Endodermal cell (in vitro differentiated cells): ENCODE measurements at places on chromosomes 16 and 17. TPM values are rescaled to one million over a fixed set of nuclear protein-coding genes. Genes with fewer than 3 reads are reported as not detected.

The BHLHA9 gene
- total RNA-seq: not detected in 3 replicates

The NPIPA2 gene
- total RNA-seq: 11.0 and 11.9 TPM in 2 replicates

DNA sequence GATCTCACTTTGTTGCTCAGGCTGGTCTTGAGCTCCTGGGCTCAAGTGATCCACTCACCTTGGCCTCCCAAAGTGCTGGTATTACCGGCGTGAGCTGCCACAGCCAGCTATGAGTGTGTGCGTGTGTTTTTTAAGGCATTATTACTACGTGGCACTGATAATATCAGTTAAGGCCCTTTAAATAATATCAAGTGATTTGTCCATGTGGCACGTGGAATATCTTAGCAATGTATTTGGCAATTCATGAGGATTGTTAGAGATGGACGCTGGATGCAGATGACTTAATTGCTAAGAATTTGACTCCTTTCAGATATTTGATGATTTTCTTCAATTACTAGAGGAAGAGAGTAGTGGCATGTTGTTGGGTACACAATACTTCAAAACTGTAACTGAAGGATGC lies 25.5 kb upstream of the PMP22 start:
- no peak overlapping the region for H3K4me3 ChIP-seq
- no peak for DNase-seq
- no peaks in the 10 kb centered on the region for H3K27me3 ChIP-seq
- H3K27ac ChIP-seq: no peak overlapping the region
- H3K4me1 ChIP-seq: no peaks in the 10 kb centered on the region
- no peaks in the 10 kb centered on the region for H3K36me3 ChIP-seq

DNA sequence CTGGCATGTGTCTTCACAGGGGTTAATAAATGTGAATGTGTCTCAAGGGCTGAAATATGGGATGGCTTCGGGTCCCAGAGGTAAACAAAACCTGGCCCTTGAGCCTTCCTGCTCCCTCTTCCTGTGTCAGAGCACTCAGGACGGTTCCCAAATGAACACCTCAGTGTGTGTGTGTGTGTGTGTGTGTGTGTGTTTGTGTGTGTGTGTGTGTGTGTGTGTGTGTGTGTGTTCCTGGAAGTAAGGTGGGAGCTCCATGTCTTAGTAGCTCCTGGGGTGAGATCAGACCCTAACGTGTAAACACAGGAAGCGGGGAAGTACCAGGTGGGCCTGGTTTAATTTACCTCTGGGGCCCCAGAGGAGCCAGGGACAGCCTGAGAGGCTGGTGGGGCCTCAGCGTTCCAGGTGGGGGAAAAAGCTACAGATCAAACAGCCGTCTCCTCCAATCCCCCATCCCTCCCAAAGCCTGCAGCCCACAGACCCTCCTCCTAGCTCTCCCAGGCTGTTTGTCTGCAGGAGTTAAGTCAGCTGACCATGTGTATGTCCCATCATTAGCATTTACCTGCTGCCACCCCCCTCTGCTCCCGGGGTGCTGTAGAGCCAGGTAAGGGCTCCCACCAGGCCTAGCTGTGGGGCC lies 6.1 kb downstream of the KIF19 start:
- no peak overlapping the region for H3K27ac ChIP-seq
- peaks cover 15% of the 10 kb centered on the region for H3K4me1 ChIP-seq
- H3K36me3 ChIP-seq: no peaks in the 10 kb centered on the region
- H3K27me3 ChIP-seq: peaks cover 2% of the 10 kb centered on the region
- no peak overlapping the region for H3K4me3 ChIP-seq
- DNase-seq: no peak

DNA sequence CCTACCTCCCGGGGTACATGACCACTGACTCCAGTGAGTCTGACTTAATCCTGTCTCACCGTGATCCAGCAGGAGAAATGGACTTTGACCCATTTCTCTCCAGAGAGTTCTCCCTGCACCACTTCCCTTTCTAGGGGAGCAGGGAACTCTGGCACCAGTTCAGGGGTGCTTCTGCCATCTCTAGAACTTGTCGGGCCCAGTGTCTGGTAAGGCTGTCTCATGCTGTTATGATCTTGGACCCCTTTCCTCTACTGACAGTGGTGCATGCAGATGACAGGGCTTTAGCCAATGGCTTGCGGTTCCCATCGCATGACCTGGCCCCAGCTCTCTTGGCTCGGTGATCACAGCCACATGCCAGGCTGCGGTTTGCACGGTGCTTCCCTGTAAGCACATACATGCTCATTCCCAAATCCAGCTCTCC lies 62.0 kb downstream of the SLC39A11 start:
- peaks cover 11% of the 10 kb centered on the region for H3K4me1 ChIP-seq
- H3K4me3 ChIP-seq: no peak overlapping the region

GRCh38 chr17:77317091-77317750 lies 176.5 kb downstream of the SEC14L1 start:
- H3K4me1 ChIP-seq: no peaks in the 10 kb centered on the region
- H3K36me3 ChIP-seq: no peaks in the 10 kb centered on the region
- H3K27me3 ChIP-seq: no peaks in the 10 kb centered on the region

- H3K4me3 ChIP-seq: peak overlapping the region; percentile 93
- no peaks in the 10 kb centered on the region for H3K4me1 ChIP-seq
- H3K36me3 ChIP-seq: peaks cover 25% of the 10 kb centered on the region
- H3K27me3 ChIP-seq: no peaks in the 10 kb centered on the region
- H3K27ac ChIP-seq: no peak overlapping the region
Measured at GRCh38 chr17:28900986-28901726, 1.7 kb downstream of the DHRS13 start.

DNA sequence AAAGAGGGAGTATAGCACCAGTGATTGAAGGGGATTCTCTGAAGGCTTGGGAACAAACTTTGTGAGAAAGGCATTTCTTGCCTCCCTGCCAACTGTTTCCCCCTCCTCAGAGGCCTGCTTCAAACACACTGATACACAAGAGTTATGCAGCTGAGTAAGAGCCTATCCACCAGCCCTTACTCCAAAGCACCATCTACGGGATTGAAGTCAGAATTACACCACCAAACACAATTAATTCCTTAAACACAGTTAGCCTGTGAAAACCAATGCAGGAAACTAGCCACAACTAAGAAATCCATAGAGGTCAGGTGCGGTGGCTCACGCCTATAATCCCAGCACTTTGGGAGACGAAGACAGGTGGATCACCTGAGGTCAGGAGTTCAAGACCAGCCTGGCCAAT lies 138.3 kb downstream of the SHCBP1 start:
- H3K36me3 ChIP-seq: no peaks in the 10 kb centered on the region
- no peak overlapping the region for H3K27ac ChIP-seq
- H3K4me3 ChIP-seq: no peak overlapping the region
- H3K4me1 ChIP-seq: no peaks in the 10 kb centered on the region
- DNase-seq: no peak

DNA sequence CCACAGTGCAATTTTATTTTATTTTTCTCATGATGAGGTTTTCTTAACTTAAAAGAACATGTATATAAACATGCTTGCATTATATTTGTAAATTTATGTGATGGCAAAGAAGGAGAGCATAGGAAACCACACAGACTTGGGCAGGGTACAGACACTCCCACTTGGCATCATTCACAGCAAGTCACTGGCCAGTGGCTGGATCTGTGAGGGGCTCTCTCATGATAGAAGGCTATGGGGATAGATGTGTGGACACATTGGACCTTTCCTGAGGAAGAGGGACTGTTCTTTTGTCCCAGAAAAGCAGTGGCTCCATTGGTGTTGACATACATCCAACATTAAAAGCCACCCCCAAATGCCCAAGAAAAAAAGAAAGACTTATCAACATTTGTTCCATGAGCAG lies 12.3 kb upstream of the EFCAB13 start:
- no peaks in the 10 kb centered on the region for H3K36me3 ChIP-seq
- H3K4me1 ChIP-seq: peaks cover 11% of the 10 kb centered on the region
- H3K27me3 ChIP-seq: no peaks in the 10 kb centered on the region
- H3K27ac ChIP-seq: no peak overlapping the region
